Vagina (tissue), 2 donors: ENCODE measurements at places on chromosomes 12 and 14.

DNA sequence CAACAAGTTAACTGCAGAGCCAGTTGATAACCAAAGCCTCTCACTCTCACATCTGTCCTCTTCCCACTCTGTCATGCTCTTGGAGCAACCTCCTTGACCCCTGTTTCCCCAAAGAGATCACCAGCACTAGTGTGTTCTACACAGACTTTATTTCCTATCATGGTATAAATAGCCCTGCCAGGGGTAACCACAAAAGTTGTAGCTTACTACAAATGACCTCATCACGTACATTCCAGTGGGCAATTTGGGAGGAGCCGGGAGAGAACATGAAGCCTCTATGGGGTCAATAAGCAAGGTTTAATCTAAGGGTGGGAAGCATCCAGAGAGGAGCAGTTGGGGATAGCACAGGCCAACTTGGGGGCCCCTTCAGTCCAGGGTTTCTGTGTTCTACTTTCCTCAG, 186.5 kb downstream of the KCNA5 start:
- DNase-seq = no peak

GRCh38 chr12:118925407-118925806, 55.9 kb upstream of the SRRM4 start:
- no peak for DNase-seq

DNA sequence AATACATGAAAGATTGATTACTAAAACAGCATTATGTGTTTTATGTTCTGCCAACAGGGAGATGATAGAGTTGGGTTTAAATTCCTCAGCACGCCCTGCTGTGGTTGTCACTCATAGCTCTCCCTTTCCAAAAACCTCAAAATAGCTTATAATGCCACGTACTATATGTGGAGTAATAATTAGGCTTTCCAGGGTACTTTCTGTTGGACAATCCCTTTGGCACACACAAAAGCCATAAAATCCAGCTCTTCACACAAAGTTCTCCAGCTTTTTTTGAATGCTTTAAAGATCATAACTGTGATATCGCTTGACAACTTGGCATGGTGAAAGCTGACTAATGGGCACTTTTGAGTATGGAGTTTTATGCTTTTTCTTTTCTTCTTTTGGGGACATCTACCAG, 145.3 kb upstream of the DCN start:
- no peak for DNase-seq

- no peak for DNase-seq
Measured at GRCh38 chr12:15883536-15883935, 1.3 kb downstream of the STRAP start.

- DNase-seq = no peak
Measured at GRCh38 chr14:73026243-73026844, 562 bp downstream of the ZFYVE1 start.

DNA sequence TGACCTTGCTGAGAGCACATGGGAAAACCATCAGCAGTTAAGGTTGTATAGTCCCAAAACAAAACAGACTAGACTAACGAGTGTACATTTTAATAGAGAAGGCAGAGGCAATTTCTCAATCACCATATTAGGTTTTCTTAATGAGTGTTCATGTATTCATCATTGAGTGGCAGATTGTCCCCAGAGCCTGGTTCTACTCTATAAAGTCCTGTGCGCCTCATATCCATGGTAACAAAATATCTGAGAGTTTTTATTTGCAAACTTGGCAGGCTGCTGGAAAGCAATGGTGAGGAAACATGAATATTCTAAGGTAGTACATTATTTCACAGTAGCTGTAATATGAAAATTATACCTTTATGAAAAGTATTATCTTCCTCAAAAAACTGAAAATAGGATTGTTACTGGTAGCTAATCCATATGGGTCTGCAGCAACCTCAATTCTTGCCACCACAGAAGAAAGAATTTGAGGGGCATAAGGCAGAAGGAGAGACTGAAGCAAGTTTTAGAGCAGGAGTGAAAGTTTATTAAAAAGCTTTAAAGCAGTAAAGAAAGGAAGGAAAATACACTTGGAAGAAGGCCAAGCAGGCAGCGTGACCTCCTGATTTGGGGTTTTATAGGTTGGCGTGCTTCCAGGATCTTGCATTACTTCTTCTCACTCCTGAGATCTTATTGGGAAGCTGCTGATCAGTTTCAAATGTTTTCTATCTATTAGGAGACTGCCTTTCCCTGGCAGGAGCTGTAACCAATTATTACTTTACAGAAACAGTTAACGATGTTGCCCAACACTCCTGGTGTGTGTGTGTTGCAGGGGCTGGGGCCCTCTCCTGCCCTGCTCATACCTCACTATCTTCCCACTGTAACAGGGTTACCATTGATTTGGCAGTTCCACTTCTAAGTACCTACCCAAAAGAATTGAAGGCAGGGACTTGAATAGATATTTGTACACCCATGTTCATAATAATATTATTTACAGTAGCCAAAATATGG, 154.0 kb upstream of the NUDT4 start:
- no peak for DNase-seq

GRCh38 chr12:75482646-75483045, 2.1 kb downstream of the GLIPR1 start:
- no peak for DNase-seq

GRCh38 chr14:21894003-21894897, 220.6 kb upstream of the OR4E1 start:
- no peak for DNase-seq

GRCh38 chr12:132427999-132428935, 61.7 kb upstream of the FBRSL1 start:
- no peak for DNase-seq

GRCh38 chr12:18387706-18388105, 126.4 kb downstream of the PIK3C2G start:
- DNase-seq = no peak

DNA sequence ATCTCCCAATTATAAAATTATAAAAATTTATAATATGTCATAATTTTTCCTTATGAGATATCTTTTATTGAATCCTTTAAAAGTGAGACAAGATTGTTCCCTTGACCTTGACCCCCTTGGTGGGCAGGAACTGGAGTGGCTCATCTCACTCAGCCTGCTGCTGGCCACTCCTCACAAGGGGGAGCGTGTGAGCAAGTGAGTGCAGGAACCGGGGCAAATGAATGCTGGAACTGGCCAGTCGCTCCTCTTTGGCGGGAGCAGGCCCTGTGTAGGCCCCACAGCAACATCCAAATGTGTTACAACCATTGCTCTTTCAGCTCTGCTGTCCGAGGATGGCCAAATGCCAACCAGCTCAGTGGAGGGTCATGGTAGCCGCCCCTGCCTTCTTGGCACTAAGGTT, 178.8 kb downstream of the ETNK1 start:
- no peak for DNase-seq

DNA sequence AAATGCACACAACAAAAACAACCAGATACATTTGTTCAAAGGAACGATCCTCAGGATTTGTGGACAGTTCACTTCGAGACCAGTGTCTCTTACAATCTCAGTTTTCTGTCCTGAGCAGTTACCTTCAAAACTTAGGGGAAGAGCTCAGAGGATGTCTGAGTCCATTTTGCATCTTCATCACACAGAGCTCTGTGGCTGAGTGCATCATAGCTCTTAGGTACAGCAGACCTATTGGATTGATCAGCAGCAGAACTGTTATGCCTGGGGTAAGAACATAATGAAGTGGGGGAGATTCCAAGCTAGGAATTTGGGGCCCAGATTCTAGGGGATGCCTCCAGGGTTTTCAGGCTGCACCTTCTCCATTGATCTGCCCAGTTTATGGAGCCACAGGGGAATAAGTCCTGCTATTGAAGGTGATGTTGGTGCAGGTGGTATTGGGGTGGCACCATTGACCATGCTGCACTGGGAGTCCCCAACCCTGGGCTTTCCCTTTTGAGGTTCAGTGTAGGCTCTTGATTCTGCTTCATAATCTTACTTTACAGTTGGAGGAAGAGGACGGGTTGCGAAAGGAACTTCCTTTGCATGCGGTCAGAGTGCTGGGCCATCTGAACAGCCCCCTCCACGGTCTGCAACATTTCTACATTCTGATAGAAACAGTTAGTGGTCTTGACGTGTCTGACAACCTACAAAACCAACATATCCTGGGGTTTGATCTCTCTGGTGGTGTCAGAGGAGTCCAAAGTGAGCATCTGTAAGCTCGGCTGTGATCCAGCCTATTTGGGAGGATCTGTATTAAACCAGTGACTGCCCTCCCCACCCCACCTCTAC, 112.8 kb downstream of the CHST11 start:
- DNase-seq = no peak
